ENCODE measurements at places on chromosomes 6 and 20.

DNA sequence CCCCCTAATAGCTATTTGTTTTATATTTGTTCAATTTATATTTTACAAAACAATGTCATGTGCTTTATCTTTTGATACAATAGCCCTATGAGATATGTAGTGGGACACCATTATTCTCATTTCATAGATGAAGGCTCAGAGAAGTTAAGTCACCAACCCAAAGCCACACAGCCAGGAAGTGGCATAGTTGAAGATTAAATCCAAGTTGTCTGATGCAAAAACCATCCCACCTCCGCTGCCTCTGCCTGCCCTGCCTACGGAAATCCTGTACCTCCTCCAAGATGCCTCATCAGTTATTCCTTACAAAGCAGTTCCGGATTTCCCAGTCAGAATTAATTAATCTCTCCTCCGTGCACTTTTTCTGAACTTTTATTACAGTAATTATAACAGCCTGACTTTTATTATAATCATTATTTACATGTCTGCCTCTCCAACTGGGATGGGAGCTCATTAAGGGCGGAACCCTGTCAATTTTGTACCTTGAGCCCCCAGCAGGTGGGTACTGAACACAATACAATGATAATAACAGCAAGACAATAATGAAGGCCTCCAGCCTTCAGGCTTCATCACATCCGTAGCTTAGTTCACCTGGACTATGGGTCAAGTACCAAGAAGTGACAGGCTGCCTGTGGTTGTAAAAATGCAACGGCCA, 54.7 kb downstream of the LRFN2 start:
- DNase-seq, result no peak

GRCh38 chr20:38460040-38460623, 12.5 kb upstream of the RALGAPB start:
- peak; percentile 26 for DNase-seq

- no peak for DNase-seq
Measured at GRCh38 chr6:35541836-35542235, 29.1 kb upstream of the TULP1 start.

DNA sequence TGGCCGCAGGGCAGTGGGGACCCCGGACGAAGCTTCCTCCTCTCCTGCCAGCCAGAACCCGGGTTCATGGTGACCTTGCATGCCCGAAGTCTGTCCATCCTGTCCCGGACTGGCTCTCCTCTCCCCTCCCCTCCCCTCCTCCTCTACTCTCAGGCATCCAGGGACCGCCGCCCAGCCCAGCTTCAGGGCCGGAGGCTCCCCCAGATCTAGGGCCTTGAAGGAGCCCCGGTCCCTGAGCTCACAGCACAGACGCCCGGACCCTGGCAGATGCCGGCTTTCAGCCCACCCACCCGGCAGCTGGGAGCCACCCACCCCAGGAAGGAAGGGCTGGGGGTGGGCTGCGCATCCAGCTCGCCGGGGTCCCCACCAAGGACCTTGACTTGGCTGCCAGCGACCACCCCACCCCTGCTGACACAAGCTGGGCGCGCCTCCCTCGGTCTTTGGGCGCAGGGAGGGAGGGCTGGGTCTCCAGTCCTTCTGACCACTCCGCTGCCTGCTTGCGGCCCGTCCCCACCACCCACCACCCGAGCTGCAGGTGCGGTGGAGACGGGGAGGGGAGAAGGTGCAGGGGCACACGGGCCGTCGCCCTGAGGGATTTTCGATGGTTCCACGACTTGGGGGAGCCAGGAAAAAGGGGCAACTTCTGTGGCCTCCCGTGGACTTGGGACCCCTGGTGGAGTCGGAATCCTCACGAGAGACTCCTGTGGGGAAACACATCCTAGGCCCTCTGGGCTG, 5.8 kb upstream of the ABHD16B start:
- DNase-seq, result no peak

Data from NCI-H446 treated with DMSO at 0.1 percent for 48 hours (cell line).